ENCODE measurements at places on chromosomes 12 and 14.

DNA sequence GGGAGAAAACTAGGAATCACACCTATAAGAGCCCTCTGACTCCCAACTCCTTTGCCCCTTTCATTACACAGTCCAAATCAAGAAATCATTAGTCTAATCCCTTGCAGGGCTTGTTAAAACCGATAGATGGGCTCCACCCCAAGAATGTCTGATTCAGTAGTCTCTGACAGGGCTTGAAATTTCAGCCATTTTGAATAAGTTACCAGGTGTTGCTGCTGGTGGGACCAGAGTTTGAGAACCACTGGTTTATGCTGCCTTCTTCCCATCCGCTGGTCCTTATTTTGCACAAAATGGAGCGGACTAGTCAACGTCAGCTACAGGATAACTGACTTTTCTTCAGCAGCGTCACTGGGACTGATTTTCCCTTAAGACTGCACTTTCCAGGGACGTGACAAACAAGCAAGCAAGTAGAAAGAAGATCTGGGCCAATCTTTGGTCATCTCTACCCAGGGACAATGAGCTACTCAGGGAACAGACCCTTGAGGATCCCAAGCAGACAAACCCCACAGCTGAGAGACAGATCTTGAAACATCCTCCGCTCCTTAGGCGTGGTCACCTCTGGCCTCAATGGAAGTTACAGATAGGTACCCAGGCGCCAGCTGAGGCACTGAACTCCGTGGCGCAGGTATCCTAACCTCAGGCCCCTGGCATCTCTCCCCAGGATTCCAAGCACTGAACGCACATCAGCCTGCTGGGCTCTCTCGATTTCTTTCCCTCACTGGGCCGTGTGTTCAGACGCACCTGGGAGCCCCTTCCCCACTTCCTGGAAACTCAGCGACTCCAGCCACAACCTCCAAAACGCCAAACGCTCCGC, 900 bp downstream of the KCTD10 start:
- no peak for DNase-seq

- peak; percentile 56 for DNase-seq
These were observed 49.9 kb upstream of the OR4E1 start for GRCh38 chr14:21723431-21724045.

- no peak for DNase-seq
These were observed 221.2 kb downstream of the KCNH5 start for GRCh38 chr14:62824086-62824485.

- DNase-seq: no peak
These were observed 238.9 kb downstream of the CHST11 start for GRCh38 chr12:104695453-104696148.
